PC-3 (cell line): ENCODE measurements at places on chromosomes 3 and 15. TPM values are rescaled to one million over a fixed set of nuclear protein-coding genes. Genes with fewer than 3 reads are reported as not detected.

GRCh38 chr3:72473156-72473555, 375.1 kb downstream of the SHQ1 start:
- no peak overlapping the region for H3K27ac ChIP-seq
- H3K4me1 ChIP-seq = no peaks in the 10 kb centered on the region
- no peak for DNase-seq
- no peaks in the 10 kb centered on the region for H3K27me3 ChIP-seq

GRCh38 chr3:197151580-197151979, 122.0 kb upstream of the MELTF start:
- peaks cover 7% of the 10 kb centered on the region for H3K4me1 ChIP-seq
- peaks cover 15% of the 10 kb centered on the region for H3K36me3 ChIP-seq
- H3K27ac ChIP-seq = peak overlapping the region; percentile 3; the same call in 1 of the 2 replicates
- peak; percentile 80 for DNase-seq

GRCh38 chr3:54780336-54780735, 147.5 kb downstream of the LRTM1 start:
- no peak for DNase-seq
- no peak overlapping the region for H3K27ac ChIP-seq
- H3K36me3 ChIP-seq = no peaks in the 10 kb centered on the region
- no peaks in the 10 kb centered on the region for H3K27me3 ChIP-seq
- no peaks in the 10 kb centered on the region for H3K4me1 ChIP-seq
- H3K4me3 ChIP-seq = no peak overlapping the region

DNA sequence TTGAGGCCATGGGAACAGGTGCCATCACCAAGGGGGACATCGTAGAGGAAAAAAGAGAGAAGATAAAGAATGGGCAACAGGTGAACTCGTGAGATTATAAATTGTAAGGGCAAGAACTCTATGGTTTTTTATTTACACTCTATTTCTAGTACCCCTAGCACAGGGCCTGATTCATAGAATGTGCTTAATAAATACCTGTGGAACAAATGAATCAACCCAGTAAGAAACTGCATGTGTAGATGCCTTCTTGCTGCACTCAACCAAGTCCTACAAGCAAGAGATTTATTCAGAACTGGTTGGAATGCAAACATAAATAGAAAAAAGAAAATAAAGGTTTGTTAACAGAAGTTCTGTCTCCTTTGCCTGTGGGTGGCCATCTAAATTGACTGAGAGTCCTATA, 18.7 kb upstream of the KPNA1 start:
- H3K27ac ChIP-seq = peak overlapping the region; percentile 72
- H3K36me3 ChIP-seq = no peaks in the 10 kb centered on the region
- no peaks in the 10 kb centered on the region for H3K27me3 ChIP-seq
- no peak for DNase-seq

GRCh38 chr15:39908186-39908585, 11.9 kb downstream of the GPR176 start:
- no peaks in the 10 kb centered on the region for H3K27me3 ChIP-seq
- H3K4me3 ChIP-seq = no peak overlapping the region
- no peaks in the 10 kb centered on the region for H3K36me3 ChIP-seq
- H3K4me1 ChIP-seq = peaks cover 14% of the 10 kb centered on the region
- H3K27ac ChIP-seq = peak overlapping the region; percentile 54

DNA sequence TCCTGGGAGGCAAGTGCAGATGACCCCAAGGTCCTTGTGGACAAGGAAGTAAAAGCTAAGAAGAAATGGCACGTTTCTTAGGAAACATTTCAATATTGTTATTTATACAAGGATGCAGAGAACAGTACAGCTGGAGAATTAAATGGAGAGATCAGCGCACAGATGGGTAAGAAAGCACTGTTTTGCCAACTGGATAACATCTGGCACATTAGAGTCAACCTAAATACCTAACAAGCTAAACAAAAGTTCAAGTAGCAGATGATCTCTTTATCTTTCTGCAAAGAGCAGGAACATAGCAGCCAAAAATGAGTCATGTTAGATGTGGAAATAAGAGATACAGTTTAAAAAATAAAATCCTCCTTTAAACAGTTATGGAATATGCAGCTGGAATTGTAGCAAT, 15.7 kb upstream of the DPPA4 start:
- no peak overlapping the region for H3K27ac ChIP-seq
- no peak for DNase-seq
- peaks cover 54% of the 10 kb centered on the region for H3K27me3 ChIP-seq
- no peaks in the 10 kb centered on the region for H3K4me1 ChIP-seq
- H3K36me3 ChIP-seq = no peaks in the 10 kb centered on the region

DNA sequence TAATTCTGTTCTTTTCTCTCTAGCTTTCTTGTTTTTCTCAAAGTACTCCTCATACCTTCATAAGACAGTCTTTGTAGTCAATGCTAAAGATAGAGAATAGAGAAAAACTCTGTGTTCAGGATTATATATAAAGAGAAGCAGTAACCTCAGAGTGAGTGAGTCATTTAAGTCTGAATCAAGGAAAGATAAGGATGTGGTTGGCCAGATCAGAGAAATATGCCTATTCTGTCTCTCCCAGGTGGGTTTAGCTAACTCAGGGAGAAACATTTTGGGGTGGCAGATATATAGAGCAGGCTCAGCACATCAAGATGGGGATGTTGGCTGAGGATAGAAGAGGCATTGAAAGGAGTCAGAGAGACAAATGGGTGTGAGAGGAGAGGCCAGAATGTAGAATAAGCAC, 31.4 kb downstream of the GTF2E1 start:
- H3K4me3 ChIP-seq = no peak overlapping the region
- peaks cover 3% of the 10 kb centered on the region; the same call in 1 of the 2 replicates for H3K4me1 ChIP-seq
- peaks cover 27% of the 10 kb centered on the region for H3K36me3 ChIP-seq
- H3K27me3 ChIP-seq = no peaks in the 10 kb centered on the region
- no peak overlapping the region for H3K27ac ChIP-seq

DNA sequence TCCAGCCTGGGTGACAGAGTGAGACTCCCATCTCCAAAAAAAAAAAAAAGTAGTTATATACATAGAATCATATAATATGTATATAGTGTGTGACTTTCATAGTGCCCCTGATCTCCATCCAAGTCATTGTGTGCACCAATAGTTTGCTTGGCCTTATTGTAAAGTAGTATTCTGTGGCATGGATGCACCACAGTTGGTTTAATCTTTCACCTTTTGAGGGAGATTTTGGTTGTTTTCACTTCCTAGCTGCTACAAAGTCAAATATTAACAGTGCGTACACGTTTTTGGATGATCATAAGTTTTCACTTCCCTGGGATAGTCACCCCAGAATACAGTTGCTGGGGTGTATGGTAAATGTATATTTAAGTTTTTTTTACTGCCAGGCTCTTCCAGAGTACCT, 162.8 kb downstream of the PTPRG start:
- no peak for DNase-seq
- no peak overlapping the region for H3K27ac ChIP-seq
- no peaks in the 10 kb centered on the region for H3K4me1 ChIP-seq
- H3K36me3 ChIP-seq = no peaks in the 10 kb centered on the region

DNA sequence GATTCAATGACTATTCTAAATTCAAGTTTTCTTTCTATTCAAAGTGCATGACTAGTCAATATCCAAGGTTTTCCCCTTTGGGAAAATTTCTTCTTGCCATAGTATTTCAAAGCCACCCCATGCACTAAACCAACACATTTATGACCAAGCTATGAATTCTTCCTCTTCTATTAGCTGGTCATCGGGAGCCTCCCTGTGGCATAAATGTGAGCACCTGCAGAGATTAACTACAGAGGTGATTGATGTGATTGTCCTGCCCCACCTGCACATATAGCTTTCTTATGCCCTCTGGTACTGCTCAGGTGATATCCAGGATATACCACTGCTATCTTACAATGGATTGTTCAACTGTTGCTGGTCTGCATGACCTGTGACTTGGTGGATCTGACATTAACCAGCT, 694.9 kb downstream of the ZBBX start:
- H3K27ac ChIP-seq = no peak overlapping the region
- H3K27me3 ChIP-seq = no peaks in the 10 kb centered on the region
- peaks cover 3% of the 10 kb centered on the region; the same call in 1 of the 2 replicates for H3K4me1 ChIP-seq
- H3K36me3 ChIP-seq = no peaks in the 10 kb centered on the region
- no peak overlapping the region for H3K4me3 ChIP-seq

- no peak overlapping the region for H3K4me3 ChIP-seq
- H3K27ac ChIP-seq = no peak overlapping the region
- H3K27me3 ChIP-seq = no peaks in the 10 kb centered on the region
- H3K36me3 ChIP-seq = no peaks in the 10 kb centered on the region
Measured at GRCh38 chr3:157920822-157921700, 185.2 kb downstream of the SHOX2 start.

- no peak overlapping the region for H3K27ac ChIP-seq
- H3K4me3 ChIP-seq = no peak overlapping the region
- no peaks in the 10 kb centered on the region for H3K27me3 ChIP-seq
- H3K4me1 ChIP-seq = peaks cover 25% of the 10 kb centered on the region
- H3K36me3 ChIP-seq = no peaks in the 10 kb centered on the region; the same call in 1 of the 2 replicates
- no peak for DNase-seq
Measured at GRCh38 chr15:60510006-60510405, 31.1 kb upstream of the ICE2 start.

DNA sequence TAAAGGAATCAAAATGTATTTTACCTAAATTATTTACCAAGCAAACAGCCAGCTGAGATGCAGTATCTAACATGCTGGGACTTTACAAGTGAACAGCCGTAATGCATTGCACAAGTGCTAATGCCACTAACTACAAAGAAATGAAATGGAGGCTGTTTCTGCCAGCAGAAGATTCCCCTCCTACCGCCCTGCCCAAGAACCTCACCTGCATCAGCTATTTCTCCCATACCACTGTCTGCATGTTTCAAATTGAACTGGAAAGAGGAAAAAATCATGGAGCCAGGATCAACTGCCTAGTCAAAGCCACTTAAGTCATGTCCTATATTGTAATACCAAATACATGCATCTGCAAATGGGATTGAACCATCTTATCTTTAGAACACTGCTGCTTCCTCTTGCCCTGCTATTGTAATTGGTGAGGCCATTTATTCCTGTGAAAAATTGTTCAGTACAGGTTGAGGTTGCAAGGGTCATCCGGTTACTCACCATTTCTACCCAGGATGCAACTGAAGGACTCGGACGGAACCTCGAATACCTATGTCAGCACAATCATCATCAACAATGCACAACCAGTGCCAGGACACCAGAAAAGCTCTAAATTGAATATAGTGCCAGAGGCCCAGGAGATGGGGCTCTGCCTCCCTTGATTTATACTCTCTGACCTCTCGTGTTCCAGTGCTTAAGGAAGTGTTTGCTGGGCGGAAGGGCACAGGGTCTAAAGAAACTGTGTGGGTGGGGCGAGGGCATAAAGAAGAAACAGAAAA, 27.5 kb downstream of the ANXA2 start:
- peaks cover 51% of the 10 kb centered on the region for H3K36me3 ChIP-seq
- DNase-seq = peak; percentile 67
- H3K4me1 ChIP-seq = peaks cover 60% of the 10 kb centered on the region
- H3K27me3 ChIP-seq = no peaks in the 10 kb centered on the region
- peak overlapping the region; percentile 40; the same call in 1 of the 2 replicates for H3K4me3 ChIP-seq

DNA sequence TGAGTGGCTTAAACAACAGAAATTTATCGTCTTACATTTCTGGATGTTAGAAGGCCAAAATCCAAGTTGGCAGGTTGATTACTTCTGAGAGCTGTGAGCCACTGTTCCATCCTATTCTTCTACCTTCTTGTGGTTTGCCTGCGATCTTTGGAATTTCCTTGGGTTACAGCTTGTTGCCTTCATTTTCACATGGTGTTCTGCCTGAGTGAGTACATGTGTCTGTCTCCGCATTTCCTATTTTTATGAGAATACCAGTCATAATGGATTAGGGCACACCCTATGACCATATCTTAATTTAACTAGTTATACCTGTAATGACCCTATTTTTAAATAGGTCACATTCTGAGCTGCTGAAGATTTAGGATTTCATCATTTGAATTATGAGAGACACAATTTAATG, 294.3 kb downstream of the CNTN4 start:
- H3K27ac ChIP-seq = no peak overlapping the region
- H3K36me3 ChIP-seq = no peaks in the 10 kb centered on the region
- no peak overlapping the region for H3K4me3 ChIP-seq
- H3K4me1 ChIP-seq = no peaks in the 10 kb centered on the region
- no peaks in the 10 kb centered on the region for H3K27me3 ChIP-seq

GRCh38 chr3:172286548-172287148, 161.6 kb downstream of the GHSR start:
- no peak overlapping the region for H3K4me3 ChIP-seq
- no peak overlapping the region for H3K27ac ChIP-seq
- peaks cover 6% of the 10 kb centered on the region; the same call in 1 of the 2 replicates for H3K4me1 ChIP-seq
- no peak for DNase-seq

GRCh38 chr3:188111002-188111584, 42.9 kb upstream of the LPP start:
- H3K27ac ChIP-seq = no peak overlapping the region
- DNase-seq = no peak
- no peak overlapping the region for H3K4me3 ChIP-seq
- H3K4me1 ChIP-seq = no peaks in the 10 kb centered on the region
- H3K27me3 ChIP-seq = no peaks in the 10 kb centered on the region

DNA sequence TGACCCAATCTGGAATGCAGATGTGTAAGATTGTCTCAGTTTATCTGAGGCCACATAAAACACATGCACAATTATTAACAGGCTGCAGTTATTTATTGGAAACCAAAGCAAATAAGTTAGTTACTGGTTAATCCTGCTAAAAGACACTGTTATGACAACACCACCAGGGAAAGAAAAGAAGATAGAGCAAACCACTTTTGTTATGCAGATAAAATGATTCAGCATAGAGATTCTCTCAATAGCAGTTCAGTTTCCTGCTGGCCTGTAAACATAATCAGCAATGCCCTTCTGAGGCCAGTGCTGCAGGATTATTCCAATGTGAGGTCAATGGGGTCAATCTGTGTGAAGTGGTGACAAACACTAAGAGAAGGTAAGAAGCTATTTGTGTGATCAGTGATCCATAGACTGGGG, 244.4 kb downstream of the ZBTB20 start:
- no peak overlapping the region for H3K27ac ChIP-seq
- H3K27me3 ChIP-seq = no peaks in the 10 kb centered on the region
- no peaks in the 10 kb centered on the region for H3K4me1 ChIP-seq
- no peak for DNase-seq
- H3K36me3 ChIP-seq = no peaks in the 10 kb centered on the region
- no peak overlapping the region for H3K4me3 ChIP-seq

DNA sequence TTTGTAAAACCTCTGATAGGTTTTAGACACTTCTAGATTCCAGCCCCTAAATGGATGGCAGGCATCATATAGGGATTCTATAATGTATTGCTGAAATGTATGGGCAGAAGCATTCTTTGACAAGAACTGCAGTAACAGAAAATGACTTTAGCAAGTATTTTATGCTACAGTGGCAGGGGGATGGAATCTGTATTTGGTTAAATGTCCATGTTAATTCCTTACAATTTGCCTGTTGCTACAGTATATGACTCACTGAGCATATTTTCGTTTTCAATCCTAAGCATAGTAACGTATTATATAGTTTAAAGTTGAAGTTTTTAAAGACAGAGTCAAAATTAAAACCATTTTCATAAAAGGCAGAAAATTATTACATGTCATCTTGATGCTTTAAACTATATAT, 150.1 kb downstream of the MEX3B start:
- H3K4me3 ChIP-seq = no peak overlapping the region
- no peaks in the 10 kb centered on the region for H3K36me3 ChIP-seq
- DNase-seq = no peak
- H3K27me3 ChIP-seq = peaks cover 13% of the 10 kb centered on the region
- no peak overlapping the region for H3K27ac ChIP-seq

CCDC54 gene
- not detected in 2 replicates for total RNA-seq

TICRR gene
- 14.3 and 18.4 TPM in 2 replicates for total RNA-seq

LMOD3 gene
- not detected in 2 replicates for total RNA-seq

GOLGA6D gene
- total RNA-seq = not detected in 2 replicates

THOC7 gene
- 26.7 and 41.8 TPM in 2 replicates for total RNA-seq

BRK1 gene
- total RNA-seq = 110 and 140 TPM in 2 replicates

CPNE9 gene
- total RNA-seq = 0.07 TPM in 1 of 2 replicates, not detected in the other
